Activated naive CD8-positive, alpha-beta T cell treated with anti-CD3 and anti-CD28 coated beads, Interleukin-2, amount 50 U/mL, for 16 hours (primary cell): ENCODE measurements at places on chromosomes 13 and 19.

- no peak for DNase-seq
Observed at GRCh38 chr19:7393939-7394730, 45.4 kb downstream of the ARHGEF18 start.

DNA sequence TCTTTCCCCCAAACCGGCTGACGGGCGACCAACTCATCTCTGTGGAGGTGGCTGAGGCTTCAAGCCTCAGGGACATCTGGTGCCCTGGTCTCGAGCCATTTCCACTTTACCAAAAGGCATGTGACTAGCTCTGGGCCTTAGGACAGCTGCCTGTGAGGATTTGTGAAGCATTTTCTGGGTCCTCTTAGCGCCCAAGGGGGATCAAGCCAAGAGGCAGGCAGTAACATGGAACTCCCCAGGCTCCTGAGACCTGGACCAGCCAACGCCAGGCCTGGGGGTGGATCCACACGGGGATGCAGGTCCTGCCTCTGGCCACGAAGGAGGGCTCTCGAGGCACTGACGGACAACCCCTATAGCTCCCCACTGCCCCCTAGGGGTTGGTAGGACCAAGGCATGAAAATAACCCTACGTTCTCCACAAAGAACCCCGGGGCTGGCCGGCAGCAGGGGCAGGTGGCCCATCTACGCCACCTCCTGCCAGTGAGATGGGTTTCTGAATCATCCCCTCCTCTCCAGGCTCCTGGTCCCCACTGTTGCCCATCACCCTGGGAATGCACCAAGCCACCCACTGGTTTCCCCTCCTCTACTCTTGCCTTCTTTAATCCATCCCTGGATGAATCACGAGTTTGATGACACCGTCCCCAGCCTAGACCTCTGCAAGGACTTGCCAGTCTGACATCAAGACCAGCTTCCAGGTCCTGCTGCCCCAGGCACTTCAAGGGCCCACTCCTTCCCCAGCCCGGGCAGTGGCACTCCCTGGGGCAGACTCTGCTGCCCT, 7.0 kb upstream of the MYDGF start:
- no peak for DNase-seq

DNA sequence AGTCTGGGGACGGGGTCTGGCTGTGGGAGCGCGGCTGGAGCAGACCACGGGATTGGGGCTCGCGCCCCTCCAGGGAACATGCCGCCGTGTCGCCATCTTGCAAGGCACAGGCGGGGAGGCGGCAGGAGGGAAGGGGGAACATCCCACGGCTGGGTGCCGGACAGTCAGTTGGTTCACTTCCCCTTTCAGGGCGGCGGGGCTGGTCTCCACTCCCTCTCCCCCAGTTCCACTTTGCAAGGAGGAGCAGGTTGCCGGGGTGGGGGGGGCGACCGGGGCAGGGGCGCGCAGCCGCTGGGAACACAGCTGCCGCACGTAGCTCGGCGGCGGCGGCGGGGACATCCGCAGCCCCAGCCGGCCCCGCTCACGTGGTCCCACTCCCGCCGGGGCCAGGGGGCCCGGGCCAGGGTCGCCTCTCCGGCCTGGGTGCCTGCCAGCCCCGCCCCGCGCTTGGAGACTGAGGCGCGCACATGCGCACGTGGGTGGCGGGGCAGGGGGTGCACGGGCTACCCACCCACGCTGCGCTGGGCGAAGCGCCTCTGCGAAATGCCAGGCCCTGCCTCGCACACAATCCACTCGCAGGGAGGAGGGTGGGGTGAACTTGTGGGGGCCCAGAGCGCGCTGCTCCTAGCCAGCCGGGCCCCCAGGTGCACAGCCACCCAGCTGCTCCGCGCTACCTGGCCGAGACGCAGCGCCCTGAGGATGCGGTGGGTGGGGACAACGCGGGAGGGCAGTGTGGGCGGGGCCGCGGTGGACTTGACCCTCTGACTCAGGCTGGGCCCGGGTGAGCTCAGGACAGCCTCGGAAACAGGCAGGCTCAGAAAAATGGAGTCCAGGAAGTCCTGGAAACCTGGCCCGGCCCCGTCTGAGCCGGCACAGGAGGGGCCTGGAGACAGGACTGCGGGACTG, 6.4 kb downstream of the KLF16 start:
- no peak for DNase-seq

DNA sequence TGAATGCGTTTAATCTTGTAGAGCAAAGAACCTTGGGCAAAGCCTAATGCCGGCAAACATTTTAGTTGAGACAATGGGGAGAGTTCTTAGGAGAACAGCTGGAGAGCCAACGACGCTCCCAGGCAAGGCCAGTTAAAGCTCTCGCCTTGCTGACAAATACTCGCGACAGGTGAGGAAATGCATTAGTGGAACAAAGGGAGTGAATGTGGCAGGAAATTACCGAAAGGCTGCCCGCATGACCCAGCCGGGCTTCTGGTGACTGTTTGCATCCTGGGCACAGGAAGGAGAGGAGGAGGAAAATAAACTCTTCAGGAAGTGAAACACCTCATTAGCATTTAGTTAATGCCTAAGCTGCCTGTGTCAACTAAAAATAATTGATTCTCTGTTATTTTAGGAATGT, 74.6 kb downstream of the SHISA2 start:
- no peak for DNase-seq

DNA sequence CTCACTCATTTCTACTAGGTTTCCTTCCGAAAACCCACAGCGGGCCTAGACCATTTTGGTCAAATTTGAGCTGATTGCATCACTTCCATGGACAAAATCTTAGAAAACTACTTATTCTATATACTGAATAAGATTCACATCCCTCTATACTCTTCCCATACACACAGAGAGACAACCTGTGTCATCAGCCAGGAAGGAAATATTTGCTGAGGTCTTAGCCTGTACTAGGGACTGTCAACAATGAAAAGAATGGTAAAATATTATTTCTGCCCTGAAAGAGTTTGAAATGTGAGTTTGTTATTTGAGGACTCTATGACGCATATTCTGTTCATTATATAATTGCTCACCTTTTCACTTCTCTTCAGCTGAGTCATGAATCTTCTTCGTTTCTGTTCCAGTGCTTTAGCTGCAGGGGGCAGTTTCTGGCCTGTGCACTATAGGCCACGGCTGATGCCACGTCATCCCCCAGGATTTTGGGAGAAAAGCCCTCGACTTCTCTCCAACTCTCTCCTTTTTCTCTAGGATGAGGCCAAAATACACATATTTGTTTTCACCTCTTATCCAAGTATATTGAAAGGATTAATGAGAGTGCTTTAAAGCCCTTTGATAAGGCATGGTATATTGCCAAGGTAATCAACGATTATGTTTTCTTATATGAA, 47.7 kb downstream of the GSX1 start:
- no peak for DNase-seq
